HCT116 (cell line): ENCODE measurements at places on chromosomes 3 and 15. TPM values are rescaled to one million over a fixed set of nuclear protein-coding genes. Genes with fewer than 3 reads are reported as not detected.
A peak's percentile ranks its signal among the peaks of the same experiment; 100 is the strongest.

Gene SPTBN5
- total RNA-seq, result 0.96 TPM

GRCh38 chr15:70955151-70955550 is 62.5 kb downstream of the LRRC49 start:
- no peak for DNase-seq

Gene BCL2A1
- 0.44 TPM for total RNA-seq

Gene IL17RE
- total RNA-seq, result 14.3 TPM

Gene ETV5
- total RNA-seq, result 89.7 TPM

GRCh38 chr15:38145651-38146111 is 107.0 kb upstream of the SPRED1 start:
- DNase-seq, result no peak

DNA sequence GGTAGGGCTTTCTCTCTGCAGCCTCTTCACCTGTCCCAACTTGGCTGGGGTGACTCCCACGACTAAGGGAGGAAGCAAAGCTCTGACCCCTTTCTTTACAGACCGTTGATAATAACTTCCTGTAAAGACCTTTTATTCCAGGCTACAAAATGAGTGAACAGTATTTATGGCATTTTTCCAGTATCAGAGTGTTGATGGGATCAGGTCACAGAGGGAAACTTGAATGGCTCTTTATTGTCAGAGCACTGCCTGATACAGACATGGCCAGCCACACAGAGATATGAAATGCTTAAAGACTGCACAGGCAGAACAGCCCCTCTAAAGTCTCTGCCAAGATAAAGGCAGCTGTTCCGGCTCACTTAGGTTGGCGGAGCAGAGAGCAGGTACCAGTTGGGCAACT is 1033.9 kb upstream of the NR2F2 start:
- no peak for DNase-seq

Gene MKRN3
- 10.1 TPM for total RNA-seq

DNA sequence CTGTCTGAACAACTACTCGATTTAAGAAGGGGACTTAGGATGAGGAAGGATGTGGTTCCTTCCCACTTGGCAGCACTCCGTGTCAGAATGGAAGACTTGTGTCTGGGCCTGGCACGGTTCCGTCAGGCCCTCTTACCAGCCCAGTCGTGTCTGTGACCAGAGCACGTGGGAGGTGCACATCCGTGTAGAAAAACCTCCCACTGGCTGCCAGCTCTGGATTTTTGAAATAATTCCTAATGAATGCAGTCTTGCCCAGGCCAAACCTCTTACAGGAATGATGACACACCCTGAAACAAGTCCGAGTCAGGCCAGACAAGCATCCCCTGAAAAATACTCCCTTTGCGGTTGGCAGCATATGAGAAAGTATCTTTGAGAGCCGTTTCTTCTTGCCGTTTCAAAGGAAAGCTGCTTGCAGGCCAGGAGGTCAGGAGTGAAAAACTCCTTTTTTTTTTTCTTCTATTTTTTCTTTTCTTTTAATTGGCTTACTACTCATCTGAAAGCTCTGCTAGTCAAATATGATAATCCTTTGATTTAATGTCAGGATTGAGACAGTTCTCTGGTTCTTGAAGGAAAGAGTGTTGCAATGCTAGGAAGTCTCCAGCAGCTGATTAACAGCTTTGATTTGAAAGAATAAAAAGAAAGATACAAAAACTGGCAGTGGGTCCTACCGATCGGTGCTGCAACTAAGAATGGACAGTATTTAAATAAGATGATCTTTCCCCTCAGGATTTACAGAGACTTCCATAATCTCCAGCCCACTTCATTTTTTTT is 19.8 kb downstream of the IL1RAP start:
- DNase-seq, result no peak

DNA sequence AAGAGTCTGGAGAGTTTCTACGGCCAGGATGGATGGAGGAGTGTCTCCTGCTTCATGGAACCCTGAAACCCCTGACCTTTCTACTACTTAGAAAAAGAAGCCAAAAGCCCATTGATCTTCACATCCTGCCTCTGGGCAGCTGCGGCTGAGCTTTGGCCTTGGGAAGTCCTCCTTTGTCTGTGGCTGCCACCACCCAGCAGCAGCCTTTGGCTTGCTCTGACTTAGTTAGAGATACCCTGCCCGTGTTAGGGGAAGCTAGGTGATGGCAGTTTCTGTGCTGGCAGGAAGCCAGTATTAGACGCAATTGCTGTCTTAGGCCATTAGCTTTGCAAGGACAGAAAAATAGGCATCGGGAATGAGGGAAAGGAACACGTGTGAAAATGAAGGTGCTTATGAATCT is 18.8 kb downstream of the APH1B start:
- DNase-seq, result no peak

Gene ESYT3
- 0.05 TPM for total RNA-seq

Gene NT5DC2
- total RNA-seq, result 125 TPM

Gene SST
- not detected for total RNA-seq

DNA sequence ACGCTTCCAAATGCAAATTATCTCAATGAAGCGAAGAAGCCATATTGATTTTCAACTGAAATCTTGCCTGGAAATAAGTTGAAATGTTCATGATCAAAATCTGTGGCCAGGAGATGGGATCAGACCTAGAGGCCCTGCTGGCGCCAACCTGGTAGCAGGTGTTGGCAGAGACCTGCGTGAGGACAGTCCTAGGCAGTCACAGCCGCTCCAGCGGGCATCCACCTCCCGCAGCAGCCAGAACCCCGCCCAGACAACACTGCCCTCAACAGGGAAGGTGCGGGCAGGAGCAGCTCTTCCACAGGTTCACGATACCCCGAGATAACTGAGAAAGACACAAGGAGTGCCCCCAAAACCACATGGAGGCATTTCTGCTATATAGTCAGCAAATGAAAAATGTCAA is 145.3 kb downstream of the XXYLT1 start:
- DNase-seq, result no peak

GRCh38 chr15:85005319-85005718 is 23.7 kb downstream of the PDE8A start:
- no peak for DNase-seq

DNA sequence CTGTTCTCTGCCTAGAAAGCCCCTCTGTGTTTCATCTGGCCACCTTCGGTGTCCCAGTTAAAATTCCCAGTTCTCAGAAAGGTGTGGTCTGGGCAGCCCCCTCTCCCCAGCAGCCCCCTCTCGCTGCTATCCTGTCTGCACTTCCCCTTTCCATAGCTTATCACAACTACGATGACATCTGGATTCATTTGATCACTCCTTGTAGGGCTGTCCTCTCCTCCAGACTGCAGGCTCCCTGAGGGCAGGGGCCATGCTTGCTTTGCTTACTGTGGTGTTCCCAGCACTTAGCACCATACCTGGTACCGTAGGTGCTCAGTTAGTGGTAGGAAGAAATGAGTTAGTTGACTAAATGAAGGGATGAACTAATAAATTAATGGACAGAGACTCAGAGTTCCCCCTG is 26.3 kb upstream of the GOLGA6C start:
- no peak for DNase-seq

Gene PLA2G4E
- not detected for total RNA-seq

- no peak for DNase-seq
Observed at GRCh38 chr3:116096631-116097030, 348.7 kb downstream of the LSAMP start.

DNA sequence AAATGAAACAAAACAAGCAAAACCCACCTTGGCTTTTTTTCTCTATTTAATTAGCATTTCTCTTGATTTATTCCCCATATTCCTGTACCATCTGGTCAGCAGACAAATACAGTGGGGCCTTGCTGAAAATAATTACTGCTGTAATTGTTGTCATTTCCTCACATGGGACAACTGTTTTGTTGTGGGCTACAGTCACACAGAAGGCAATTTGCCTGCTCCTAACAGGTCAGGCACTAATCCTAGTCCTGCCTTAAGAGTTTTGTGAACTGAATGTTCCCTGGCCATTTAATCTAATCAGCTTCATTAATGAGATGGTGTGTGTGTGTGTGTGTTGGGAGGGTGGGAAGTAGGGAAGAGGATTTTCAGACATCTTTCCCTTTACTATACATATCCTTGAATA is 11.6 kb downstream of the TRPC1 start:
- DNase-seq, result no peak

Gene TIMP4
- total RNA-seq, result not detected

Gene CCR9
- total RNA-seq, result not detected

Gene SYNM
- total RNA-seq, result 3.3 TPM

- no peak for DNase-seq
Observed at GRCh38 chr15:60993948-60994347, 235.2 kb downstream of the RORA start.

DNA sequence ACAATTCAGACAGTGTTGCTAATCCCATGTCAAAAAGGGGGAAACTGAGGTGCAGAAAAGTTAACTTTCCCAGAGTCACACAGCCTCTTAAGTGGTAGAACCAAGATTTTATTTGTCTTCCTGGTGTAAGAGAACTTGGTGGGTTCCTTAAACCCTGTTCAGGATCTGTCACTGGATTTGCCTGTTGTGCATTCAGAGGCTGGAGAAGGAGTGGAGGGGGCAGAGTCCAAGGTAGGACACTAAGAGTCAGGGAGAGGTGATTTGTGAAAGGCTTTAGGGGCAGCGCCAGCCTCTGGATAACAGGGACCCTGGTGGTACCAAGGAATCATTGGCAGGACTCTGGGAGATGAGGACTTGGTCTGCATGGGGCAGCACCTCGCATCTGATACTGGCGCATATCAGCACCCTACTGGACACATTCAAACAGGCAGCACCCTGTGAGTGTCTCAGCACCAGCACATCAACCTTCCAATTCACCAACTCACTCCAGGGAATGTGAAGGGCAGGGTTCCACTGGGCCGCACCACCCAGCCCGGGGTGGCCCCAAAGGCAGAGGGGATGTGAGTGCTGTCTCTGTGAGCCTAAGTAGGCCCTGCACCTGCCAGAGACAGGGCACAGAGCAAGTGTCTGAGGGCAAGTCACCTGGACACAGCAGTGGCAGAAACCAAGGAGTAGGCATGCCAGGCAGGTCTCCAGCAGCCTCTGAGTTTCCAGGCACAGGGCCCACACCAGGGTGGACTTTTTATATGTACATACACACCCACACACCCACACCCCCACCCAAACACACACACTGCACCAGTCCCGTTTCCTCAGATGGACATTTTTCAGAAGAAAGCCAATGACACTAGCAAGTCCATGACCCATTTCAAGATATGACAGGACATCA is 71.6 kb downstream of the LIPC start:
- no peak for DNase-seq

GRCh38 chr3:78957456-78957855 is 810.3 kb downstream of the ROBO1 start:
- DNase-seq, result no peak

Gene GPR27
- total RNA-seq, result not detected

Gene CNTN3
- not detected for total RNA-seq

GRCh38 chr15:45429941-45430792 is 51.8 kb upstream of the GATM start:
- no peak for DNase-seq

Gene NTRK3
- total RNA-seq, result not detected

Gene PP2D1
- total RNA-seq, result not detected

Gene NOX5
- total RNA-seq, result 0.91 TPM

Gene SERINC4
- total RNA-seq, result 0.12 TPM

Gene PRSS50
- total RNA-seq, result not detected

Gene ATP8B4
- total RNA-seq, result 0.25 TPM

- no peak for DNase-seq
Observed at GRCh38 chr3:38374221-38374620, 27.6 kb downstream of the XYLB start.

- DNase-seq, result no peak
Observed at GRCh38 chr3:23203708-23204330, 692 bp downstream of the UBE2E2 start.

- DNase-seq, result no peak
Observed at GRCh38 chr3:40624189-40624769, 99.5 kb downstream of the ZNF621 start.

DNA sequence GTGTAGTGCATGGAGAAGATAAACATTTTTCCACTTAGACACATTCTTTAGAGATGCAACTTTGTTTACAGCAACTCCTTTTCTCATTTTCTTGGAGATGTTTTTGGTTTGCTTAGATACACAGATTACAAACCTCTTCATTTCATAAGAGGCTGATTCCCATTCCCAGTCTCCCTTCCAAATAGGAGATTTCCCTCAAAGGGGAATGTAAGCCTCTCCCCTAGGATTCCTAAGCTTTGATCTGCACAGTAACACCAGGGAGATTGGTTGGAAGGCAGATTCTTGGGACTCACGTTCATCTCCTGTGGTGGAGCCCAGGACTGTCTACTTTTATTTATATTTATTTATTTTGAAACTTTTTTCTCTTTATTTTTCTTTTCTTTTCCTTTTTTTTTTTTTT is 63.2 kb downstream of the MCTP2 start:
- DNase-seq, result no peak

- DNase-seq, result no peak
Observed at GRCh38 chr3:48516571-48516970, 12.6 kb upstream of the SHISA5 start.

- DNase-seq, result no peak
Observed at GRCh38 chr15:27831384-27832236, 267.5 kb downstream of the OCA2 start.

- no peak for DNase-seq
Observed at GRCh38 chr3:112742934-112743333, 102.0 kb upstream of the CCDC80 start.

GRCh38 chr3:126751611-126752302 is 47.7 kb downstream of the CHCHD6 start:
- DNase-seq, result no peak

- DNase-seq, result no peak
Observed at GRCh38 chr3:141116721-141117120, 65.6 kb downstream of the SPSB4 start.

DNA sequence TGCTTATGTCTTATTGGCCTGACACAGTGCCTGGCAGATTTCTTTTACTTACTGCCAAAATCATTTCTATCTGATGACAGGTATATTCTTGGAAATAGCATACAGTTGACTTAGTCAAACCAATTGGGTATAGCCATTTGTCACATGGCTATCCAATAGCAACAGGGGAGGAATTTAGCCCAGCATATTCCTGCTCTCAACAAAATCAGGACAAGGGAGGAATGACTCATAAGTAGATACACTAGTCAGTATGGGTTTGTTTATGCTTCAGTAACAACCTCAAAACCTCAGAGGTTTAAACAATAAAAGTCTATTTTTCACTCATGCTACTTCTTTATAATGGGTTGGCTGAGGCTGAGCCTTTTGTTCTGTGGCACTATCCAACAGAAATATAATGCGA is 38.0 kb upstream of the VILL start:
- no peak for DNase-seq

Gene RLBP1
- total RNA-seq, result 0.12 TPM

Gene KLHL6
- total RNA-seq, result 0.15 TPM

- DNase-seq, result peak; percentile 37
Observed at GRCh38 chr15:32042269-32042972, 12.1 kb downstream of the CHRNA7 start.
